ENCODE measurements at places on chromosomes 1 and 21.
A peak's percentile ranks its signal among the peaks of the same experiment; 100 is the strongest.

DNA sequence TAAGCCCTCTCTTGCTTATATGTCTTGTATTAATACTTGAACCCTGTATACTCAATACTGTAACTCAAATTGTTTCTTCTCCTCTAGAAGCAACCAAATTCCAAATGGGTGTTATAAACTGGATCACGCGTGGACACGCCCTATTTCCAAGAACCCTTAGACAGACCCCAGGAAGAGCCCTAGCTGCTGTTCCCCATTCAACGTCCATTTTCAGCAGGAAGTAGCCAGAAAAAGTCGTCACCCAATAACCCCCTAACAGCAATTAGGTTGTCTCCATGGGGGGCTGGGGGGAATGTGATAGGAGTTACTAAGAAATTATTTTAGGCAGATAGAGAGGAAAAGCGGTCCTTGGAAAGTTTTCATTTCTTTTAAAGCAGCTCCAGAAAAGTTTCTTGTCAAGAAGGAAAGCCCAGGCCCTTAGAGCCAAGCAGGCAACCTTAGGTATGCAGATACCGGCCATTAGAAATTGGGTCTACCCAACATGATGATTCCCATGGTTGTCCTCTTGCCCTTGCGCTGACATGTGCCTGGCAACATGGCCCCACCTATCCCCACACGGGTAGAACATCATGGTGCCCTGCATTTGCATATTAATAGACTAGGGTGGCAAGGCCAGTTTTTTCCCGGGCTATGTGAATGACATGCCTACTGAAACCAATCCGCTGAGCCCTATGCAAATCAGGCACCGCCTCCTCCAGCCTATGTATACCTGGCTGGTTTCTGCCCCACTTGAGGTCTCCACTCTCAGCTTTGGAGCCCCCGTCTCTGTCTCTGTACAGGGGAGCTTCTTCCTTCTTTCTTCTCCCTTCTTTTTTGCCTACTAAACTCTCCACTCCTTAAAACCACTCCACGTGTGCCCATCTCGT lies 4.0 kb upstream of the CD46 start:
- no peak for DNase-seq

- DNase-seq, result no peak
Measured at GRCh38 chr1:74590288-74590687, 77.9 kb upstream of the LRRC53 start.

DNA sequence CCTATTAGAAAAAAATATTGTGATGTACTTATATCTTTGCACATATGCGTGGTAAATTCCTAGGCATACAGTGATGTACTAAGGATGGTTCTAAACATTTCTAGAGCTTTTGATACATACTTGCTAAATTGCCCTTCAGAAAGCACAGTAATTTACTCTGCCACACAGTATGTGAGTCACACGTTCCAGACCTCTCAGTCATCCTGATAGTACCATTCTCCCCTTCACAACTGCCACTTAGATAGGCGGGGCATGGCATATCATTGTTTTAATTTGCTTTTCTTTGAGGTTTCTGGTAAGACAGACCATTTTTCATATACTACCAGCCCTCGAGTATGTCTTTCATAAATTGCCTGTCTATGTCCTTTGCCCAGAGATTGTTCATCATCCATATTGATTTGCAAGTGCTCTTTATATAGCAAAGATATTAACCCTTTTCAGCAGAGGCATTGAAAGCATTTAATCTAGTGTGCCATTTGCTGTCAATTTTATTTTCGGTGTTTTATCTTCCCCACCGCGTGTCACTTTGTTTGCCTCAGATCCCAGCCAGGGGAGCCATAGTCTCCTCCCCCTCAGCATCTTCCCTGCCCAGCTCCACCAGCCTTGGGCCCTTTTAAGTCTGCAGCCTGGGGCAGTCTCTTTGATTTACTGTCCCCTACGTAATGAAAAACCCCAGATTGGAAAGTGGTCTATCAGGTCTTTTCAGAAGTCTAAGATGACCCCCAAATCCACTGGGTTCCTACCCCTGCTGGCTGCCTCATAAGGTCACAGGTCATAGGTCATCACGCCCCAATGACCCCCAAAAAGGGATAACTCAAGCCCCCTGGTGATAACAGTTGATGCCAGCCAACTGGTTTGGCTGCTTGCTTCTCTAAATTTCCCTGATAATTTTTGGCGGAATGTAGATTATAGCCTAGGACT lies 11.8 kb upstream of the PAX7 start:
- DNase-seq, result no peak

- DNase-seq, result no peak
Measured at GRCh38 chr1:151907363-151908139, 1.8 kb downstream of the THEM4 start.

DNA sequence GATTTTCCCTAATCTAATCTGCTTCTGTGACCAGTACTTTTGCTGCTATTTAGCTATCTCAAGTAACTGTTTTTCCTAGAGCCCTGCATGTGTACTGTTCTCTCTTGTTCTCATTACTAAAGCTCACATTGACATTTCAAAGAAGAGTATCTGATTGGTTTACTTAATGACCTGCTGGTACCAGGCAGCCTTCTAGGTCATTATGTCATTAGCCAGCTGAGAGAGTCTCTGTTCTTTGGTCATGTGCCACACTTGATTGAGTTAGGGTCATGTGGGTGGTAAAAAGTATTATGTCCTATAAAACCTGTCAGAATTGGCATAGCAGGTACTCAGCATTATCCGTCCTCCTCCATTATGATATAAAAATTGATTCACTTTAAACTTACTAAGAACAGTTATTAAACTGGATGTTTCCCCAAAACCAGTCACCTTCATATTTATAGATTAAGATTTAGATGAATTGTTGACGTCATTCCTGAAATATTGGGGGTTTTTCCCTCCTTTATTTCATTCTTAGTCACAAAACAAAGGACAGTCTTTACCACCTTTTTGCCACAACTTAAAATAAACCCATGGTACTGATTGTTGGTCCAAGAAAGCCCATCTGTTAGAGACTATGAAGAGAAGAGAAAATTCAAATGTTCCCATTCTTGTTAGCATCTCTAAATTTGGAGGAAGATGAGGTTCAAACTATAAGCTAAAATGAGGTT lies 22.2 kb downstream of the FNDC5 start:
- DNase-seq, result no peak

- no peak for DNase-seq
Measured at GRCh38 chr1:23751815-23752200, 8.5 kb downstream of the ELOA start.

- peak; percentile 11 for DNase-seq
Measured at GRCh38 chr1:17207046-17207445, 2.1 kb downstream of the PADI1 start.

DNA sequence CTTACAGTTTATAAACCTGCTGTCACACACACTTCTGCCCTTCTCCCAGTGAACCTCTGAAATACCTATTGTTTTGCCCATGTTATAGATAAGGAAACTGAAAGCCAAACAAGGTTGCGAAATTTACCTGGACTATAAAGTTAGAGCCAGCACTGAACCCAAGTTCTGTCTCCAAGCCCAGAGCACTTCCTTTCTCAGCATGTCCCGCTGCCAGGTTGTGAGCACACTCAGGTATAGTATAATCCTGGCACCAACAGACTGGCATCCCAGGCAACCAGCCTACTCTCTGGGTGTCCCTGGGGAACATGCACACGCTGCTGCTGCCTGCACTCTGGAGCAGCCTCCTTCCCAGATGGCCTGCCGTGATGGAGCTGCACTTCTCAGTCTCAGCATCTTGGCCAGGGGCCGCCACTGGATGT lies 45.1 kb downstream of the PGBD5 start:
- no peak for DNase-seq

DNA sequence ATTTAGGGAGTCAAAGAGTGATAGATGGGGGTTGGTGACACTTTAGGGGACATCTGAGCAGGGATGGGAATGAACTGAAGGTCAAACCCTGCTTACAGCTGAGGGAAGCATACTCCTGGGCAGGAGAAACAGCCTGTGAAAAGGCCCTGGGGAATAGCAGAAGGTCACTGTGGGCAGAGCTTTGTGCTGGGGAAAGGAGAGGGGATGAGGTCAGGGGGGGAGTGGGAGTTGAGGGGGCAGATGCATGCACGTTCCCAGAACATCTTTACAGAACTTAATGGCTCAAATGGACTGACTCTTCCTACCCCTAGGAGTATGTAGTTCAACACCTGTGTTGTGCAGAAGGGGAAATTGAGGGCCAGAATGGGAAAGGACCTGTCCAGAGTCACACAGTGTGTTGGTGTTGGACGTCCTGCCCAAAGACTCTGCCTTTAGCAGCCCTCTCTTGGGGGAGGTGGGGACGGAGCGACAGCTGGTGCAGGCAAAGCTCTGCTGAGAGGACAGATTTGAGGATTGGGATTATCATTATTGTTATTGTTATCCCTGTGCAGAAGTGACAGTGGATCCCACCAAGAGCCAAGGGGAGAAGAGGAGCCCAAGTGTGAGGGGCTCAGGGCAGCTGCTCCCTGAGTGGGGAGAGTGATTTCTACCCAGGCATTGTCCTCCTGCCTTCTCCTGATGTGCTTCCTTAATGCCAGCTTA lies 116.5 kb downstream of the PTPRU start:
- no peak for DNase-seq

DNA sequence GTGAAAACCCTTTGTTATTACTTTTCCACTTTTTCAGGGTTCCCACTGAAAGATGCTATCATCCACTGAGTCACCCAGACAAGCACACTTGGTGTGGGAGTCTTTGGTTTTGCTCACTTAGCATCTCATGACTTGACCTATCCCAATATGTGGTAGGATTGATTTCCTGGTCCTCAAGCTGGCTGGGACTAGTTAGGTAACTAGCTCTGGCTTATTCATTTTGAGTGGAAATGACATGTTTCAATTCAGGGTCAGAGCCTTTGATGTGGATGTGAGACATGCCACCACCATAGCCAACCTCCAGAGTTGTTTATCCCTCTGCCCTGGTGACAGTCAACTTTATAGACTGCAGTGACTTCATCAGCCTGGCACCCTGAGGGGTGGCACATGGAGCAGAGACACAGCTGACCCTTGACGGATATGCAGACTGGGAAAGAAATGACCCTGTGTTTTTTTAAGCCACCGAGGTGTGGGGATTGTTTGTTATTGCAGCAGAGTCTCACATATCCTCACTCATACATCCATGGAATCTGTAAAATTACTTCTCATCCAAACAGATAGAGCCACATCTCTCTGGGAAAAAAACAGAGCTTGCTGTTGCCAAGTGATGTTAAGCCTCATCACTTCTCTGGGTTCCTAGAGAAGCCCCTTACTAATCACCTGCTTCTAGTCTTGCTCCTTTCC lies 699.9 kb downstream of the MATN1 start:
- no peak for DNase-seq

Measured in CD4-positive, alpha-beta T cell treated with Interleukin-21 for 1 hour (primary cell).